Ecto neural progenitor cell (in vitro differentiated cells): ENCODE measurements at places on chromosomes 11 and 22.

GRCh38 chr11:6926208-6927029 lies at the start of gene ZNF215:
Gene ZNF215 (plus strand): TSS chr11:6926426. CDS start chr11:6932273, 5,847 bp downstream.
- DNase-seq = peak; percentile 91

GRCh38 chr11:88203604-88204003 lies 28.4 kb upstream of the RAB38 start:
- no peak for DNase-seq

- no peak for DNase-seq
Measured at GRCh38 chr11:29184939-29185890, 831.6 kb downstream of the KCNA4 start.

- no peak for DNase-seq
Measured at GRCh38 chr11:78099666-78100065, 20.0 kb upstream of the NDUFC2 start.

- DNase-seq = no peak
Measured at GRCh38 chr11:109972939-109973338, 120.3 kb upstream of the ZC3H12C start.

DNA sequence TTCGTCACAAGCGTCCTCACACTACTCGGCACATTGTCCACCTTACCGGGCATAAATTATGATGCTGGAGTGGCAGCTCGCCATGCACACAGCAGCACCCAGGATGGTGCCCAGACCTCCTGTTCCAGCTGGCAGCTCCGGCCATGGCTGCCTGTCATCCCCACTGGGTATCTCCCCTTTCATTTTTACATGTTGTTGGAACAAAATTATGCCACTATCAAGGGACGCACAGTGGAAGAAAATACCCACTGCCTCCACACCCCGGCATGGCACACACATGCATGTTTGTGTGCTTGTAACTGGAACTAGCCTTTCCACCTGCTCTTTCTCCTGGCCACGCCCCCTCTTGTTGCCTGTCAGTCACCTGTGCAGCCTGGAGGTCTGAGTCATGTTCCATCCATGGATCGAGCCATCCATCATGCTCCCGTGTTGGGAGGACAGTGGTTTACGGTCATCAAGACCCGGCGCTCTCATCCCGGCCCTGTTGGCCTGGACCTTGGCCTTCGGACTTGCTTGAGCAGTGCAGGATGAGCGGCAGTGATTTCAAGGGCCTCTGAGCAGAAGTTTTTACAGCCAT lies 1069.6 kb downstream of the BRD1 start:
- peak; percentile 30 for DNase-seq

DNA sequence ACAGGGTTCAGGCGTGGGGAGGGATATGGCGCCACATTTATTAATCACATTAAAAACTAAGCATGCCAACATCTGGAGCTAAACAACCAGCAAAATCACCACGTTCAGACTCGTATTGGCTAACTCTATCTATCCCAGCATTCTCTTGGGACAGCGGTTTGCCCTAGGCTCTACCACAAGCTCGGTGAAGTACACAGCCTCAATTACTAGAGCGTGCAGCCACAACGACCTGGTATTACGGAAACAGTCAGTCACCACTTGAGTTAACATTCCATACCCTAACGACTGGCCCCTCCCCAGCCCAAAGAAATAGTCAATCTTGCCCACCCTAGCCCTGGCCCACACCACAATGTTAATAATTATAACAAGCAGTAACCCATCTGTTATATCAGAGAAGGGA lies 32.1 kb downstream of the APOL5 start:
- DNase-seq = no peak

DNA sequence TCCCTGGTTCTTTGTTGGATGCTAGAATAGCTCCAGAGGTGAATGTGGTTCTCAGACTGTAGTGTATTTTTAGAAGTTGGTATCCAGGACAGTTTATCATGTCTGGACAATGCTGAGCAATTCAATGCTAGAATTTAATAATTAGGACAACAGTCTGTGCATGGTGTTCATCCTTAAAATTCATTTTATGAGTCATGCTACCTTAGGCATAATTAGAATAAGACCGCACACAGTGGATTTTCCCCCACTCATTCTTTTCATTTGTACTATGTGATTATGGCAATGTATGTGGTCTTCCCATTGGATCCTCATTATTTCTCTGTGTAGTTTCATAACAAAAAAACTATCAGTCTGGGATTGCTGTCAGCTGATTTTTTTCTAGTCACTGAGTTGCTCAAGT lies 196.7 kb downstream of the ARHGAP42 start:
- no peak for DNase-seq

- no peak for DNase-seq
Measured at GRCh38 chr11:118606844-118607228, 579 bp upstream of the PHLDB1 start.

DNA sequence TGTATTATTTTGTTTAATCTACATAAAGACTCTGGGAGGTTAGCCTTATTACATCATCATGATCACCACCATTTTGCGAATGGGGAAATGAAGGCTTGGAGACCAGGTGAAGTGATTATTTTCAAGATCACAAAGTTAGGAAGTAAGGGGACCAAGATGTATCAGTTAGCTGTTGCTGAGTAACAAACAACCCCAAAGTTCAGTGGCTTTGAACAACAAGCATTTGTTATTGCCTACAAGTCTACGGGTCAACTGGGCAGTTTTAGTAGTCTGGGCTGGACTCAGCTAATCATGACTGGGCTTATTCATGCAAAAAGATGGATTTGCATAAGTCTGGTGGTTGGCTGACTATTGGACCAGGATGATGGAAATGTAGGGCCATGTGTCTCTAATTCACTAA lies 389.2 kb downstream of the MIAT start:
- DNase-seq = no peak

DNA sequence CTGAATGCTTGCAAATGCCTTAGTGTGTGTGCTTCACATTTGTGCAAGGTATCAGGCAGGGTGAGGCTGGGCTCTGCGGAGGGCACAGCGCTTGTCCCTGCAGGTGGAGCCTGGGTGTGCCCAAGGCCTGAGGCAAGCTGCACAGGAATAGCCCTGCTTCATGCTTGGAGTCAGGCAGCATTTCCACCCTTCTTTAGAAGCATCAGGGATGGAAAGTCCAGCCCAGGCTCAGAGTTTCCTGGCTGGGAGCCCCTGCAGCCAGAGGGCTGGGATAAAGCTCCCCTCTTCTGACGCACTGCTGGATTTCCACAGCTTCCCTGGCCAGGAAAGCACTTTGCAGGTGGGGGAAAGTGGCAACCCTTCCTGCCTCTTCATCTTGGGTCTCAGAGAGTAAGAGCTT lies 63.4 kb downstream of the GALNT18 start:
- DNase-seq = no peak

DNA sequence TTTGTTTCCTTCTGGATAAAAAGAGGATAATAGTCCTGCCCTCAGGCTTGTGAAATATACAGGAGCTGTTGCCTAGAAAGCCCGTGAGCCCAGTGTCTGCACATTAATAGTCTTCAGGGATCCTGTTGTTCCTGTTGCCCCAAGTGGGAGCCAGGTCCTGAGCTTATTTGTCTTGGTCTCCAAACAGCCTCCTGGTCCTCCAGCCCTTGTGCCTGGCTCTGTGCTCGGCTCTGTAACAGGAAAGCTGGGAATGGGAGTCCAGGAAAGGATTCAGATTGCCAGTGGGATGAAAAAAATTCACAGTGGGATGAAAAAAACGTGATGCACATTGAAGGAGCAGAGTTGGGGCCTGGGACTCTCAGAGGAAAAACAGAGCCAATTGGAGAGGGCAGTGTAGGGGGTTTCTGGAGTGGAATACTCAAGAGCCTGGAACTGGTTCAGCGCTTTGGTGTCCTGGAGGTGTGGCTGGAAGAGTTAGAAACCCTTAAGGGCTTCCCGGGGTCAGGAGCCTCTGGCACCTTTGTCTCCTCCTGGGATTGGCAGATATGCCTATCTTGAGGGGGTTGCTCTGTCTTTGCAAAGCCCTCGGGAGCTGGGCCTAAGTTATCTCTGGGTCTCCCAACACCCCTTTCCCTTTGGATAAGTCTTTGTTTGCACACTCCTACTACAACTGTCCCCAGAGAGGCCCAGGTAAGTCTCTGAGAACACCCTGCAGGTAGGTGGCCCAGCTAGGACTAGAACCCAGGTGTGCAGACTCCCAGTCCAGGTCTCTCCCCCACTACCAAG lies 2.3 kb upstream of the INPPL1 start:
- DNase-seq = peak; percentile 53

- DNase-seq = no peak
Measured at GRCh38 chr11:103850419-103851165, 185.8 kb upstream of the DDI1 start.

- DNase-seq = no peak
Measured at GRCh38 chr11:64641596-64642417, 50.8 kb downstream of the SLC22A12 start.
